Stimulated activated CD4-positive, alpha-beta T cell treated with anti-CD3 and anti-CD28 coated beads, Interleukin-1b, Interleukin-23, amount 100 ng/mL, for 1 hour (primary cell): ENCODE measurements at places on chromosomes 7 and 10.

DNA sequence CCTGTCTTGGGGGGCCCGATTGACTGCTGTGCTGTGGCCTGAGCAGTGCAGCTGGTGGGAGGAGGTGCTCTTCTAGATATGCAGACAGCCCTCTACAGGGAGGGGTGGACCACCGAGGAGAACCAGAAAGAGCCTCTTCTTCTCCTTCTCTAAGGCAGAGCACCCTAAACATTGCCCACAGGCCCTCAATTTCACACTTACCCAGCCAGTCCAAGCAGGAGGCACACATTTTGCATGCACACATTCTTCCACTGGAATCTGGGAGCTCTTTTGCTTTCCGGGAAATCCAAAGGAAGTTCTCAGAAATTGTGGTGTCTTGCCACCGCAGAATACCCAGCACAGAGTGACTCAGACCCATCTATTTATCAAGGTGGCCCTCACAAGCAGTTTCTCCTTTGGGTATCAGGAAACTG lies 45.8 kb downstream of the EEPD1 start:
- DNase-seq = no peak

DNA sequence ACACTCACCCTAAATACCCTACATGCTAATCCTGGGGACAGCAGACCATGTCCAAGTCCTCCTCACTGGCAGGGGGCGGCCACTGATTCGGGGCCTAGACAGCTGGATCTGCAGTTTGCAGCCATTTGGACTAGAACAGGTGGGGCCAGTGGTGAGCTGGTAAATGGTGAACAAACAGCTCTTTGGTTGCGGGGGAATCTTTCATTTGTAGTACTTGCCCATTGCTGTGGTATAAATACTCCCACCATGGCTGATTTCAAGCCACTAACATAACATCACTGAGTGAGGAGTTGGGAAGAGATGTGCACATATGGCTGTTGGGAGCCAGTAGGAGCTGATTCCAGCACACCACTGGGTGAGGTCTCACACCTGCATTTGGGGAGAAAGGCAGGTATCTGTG lies 13.5 kb downstream of the ZNF503 start:
- no peak for DNase-seq

DNA sequence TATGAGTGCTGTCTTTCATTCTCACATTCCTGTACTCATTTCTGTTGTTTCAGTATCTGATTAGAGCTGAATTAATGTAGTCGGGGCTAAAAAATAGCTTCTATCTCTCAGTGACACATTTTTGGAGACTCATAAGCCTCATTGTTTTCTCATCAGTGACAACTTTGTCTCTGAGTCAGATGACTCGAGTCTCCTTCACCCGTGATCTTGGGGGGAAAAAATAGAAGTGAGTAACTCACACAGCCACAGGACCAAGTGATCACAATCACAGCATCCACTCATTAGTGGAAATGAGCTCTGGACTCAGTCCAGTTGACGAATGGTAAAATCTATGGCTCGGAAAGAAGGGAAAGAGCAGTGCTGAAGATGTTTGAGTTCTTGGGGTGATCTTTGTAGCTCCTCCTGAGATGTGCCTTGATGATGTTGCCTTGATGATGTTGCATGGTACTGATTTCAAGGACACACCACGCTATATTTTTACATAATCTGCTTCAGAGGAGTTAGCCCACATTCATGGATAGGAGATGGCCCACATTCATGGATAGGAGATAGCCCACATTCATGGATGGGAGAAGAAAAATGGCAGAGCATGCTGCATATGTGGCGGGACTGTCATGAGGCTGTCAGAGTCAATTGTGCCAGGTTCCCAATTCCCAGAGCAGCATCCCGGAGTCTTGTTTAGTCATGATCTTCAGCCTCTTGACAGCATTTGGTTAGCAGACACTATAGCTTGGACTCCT lies 214.7 kb downstream of the CELF2 start:
- no peak for DNase-seq

DNA sequence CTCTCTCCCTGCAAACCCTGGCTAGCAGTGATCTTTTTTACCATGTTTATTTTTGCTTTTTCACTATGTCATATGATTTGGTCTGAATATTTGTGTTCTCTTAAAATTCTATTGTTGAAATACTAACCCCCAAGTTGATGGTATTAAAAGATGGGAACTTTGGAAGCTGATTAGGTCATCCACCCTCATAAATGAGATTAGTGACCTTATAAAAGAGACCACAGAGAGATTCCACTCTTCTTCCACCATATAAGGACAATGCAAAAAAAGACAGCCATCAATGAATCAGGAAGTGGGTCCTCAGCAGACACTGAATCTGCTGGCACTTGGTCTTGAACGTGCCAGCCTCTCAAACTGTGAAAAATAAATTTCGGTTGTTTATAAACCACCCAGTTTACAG lies 112.8 kb upstream of the KCND2 start:
- no peak for DNase-seq

- no peak for DNase-seq
Observed at GRCh38 chr10:5523796-5524574, 776 bp upstream of the CALML3 start.

- no peak for DNase-seq
Observed at GRCh38 chr7:13933536-13933935, 55.9 kb downstream of the ETV1 start.

DNA sequence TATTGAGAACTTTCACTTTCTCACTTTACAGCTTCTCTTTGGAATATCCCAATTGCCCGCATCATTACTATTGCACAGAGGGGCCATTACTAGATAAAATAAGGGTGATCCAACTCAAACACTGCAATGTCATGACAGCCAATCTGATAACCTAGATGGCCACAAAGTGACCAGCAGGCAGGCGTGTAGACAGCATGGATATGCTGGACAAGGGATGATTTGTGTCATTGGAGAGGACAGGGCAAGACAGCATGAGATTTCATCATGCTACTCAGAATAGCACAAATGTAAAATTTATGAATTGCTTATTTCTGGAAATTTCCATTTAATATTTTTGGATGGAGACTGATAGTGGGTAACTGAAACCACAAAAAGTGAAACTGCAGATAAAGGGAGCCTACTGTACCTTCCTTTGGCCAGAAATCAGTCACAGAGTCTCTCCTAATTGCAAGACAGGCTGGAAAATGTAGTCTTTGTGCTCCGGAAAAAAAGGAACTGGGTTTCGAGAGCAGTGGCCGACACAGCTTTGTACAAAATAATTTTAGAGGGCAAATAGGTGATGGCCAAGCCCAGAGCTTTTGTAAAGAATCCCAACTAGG lies 6.1 kb upstream of the GSDME start:
- no peak for DNase-seq

DNA sequence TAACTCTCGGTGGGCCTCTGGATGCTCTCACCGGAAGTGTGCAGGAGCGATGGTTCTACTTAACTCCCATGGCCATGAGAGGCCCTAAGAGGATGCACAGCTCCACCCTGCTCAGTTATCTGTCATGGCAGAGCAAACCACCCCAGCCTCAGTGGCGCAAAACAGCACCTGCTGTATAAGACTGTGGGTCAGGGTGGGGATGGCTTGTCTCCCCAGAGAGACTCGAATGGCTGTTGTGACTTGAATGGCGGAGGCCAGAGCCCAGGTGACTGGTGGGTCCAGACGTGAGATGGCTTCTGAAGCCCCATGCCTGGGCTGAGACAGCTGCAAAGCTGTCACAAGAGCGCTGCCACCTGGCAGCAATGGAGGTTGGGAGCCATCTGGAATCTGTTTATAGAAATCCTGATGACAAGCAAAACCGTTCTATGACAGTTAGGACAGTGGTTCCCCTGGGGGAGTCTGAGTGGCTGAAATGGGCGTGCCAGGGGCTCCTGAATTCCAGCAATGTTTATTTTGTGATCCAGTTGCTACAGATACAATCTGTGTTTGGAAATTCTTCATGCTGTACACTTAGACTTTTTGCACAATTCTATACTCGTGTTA lies 490.5 kb downstream of the TCERG1L start:
- DNase-seq = no peak

DNA sequence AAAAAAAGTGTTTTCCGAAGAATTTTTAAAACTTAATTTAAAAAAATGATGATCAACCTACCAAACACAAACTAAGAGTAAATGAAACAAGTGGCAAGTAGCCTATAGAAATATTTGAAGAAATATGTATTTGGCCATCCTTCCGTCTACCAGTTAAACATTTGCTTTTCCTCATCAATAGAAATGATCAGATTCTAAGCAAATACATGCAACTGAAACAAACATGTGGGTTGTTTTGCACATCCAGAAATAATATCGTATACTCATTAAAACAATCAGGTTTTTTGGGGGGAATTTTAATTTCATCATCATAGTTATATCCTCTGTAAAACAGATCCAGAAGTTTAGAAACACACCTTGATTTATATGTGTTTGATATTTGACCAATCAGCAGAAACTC lies 1011.7 kb downstream of the GATA3 start:
- DNase-seq = no peak

- no peak for DNase-seq
Observed at GRCh38 chr7:171364-171904, 20.9 kb upstream of the FAM20C start.

- DNase-seq = no peak
Observed at GRCh38 chr10:43775384-43775783, 126.7 kb upstream of the ZNF32 start.

GRCh38 chr7:151676759-151677158 lies 157.1 kb upstream of the RHEB start:
- DNase-seq = no peak

DNA sequence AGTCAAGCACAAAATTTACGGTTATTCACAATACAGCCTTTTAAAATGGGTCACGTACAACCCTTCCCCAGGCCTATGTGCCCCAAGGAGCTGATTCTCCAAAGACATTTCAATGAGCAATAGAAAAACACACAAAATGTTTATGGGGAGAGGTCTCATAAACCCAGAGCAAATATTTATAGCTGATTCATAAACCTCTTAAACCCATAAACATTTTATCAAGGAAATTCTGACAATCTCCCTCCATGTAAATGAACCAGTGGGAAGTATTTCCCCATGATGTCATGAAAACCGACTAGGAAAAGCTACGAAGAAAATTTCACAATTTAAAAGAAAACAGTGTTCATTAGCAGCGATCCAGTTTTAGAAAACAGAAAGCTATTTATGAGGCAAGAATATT lies 36.0 kb downstream of the SFMBT2 start:
- DNase-seq = no peak
